ENCODE measurements at places on chromosomes 6 and 20.

- no peak for DNase-seq
Observed at GRCh38 chr20:8156235-8157079, 24.4 kb downstream of the PLCB1 start.

DNA sequence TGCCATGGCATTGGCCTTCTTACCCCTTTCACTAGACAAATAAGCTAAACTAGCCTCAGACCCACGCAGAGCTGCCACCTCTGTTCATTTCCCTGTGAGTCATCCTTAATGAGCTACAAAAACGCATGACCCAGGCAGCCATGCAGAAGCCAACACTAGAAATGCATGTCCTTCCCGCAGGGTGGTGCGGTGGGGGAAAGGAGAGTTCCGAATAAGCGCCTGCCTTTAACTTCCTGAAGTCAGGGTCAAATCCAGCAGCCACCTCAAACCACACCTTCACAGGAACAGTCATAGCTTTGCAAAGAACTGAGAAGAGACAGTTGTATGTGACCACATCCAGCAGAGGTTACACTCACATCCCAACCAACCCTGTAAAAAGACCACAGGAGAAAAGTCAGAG is 40.4 kb downstream of the IRF4 start:
- no peak for DNase-seq

DNA sequence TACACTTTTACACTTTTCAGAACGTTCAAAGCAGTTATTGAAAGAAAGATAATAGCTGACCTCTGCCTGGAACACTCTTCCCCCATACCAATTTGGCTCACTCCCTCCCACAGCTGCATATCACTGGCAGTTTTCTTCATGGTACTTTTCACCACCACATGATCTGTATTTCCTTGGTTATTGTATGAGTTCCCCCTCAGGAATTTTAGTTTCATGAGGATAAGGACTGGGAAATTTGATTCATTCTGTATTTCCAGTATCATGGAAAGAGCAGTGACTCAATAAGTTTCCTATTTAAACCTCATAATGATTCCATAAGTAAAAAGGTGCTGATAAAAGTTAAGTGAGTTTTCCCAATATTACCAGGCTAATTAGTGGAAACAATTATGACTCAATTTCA is 16.0 kb downstream of the HTR1B start:
- DNase-seq = no peak

- no peak for DNase-seq
Observed at GRCh38 chr6:47264775-47265184, 44.9 kb downstream of the TNFRSF21 start.

- DNase-seq = no peak
Observed at GRCh38 chr6:134564705-134565104, 246.8 kb upstream of the SGK1 start.

DNA sequence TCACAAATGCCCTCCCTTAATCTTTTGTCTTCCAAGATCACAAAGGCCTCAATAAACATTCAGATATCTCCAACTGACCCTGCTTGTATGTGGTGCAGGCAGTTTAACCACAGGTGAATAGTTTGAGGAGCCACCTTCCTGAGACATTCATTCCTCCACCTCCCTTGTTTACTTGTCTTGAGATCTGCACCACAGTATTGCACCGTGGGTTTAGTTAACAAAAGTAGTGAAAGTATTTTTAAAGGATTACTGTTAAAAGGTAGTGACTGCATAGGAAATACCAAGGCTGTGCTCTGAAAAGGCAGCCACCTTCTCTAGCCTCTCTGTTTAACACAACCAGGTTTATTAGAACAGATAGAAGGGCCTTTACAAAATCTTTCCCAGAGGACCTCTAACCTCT is 46.5 kb downstream of the SESN1 start:
- DNase-seq = no peak

- no peak for DNase-seq
Observed at GRCh38 chr6:141657812-141658211, 474.9 kb upstream of the GJE1 start.

DNA sequence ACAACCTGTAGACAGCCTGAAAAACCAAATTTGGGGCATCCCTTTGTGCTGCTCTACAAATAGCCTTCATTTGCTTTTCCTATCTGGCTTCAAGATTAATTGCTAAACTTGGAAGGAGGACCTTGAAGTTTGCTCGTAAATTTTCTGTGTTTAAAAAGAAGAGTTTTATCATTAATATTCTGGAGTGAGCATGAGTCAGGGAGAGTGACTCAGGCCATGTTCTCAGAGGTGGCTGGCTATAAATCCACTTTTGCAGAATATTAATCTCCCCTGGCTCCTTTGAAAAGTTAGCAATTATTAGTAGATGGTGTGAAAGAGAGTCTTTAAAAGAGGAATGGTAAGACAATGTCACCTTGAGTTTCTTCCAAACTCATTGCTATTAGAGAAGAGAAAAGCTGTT is 91.0 kb downstream of the ANKEF1 start:
- no peak for DNase-seq

GRCh38 chr20:59322585-59323454 is 22.4 kb downstream of the EDN3 start:
- DNase-seq = no peak

GRCh38 chr20:16692009-16692408 is 37.8 kb upstream of the SNRPB2 start:
- no peak for DNase-seq

DNA sequence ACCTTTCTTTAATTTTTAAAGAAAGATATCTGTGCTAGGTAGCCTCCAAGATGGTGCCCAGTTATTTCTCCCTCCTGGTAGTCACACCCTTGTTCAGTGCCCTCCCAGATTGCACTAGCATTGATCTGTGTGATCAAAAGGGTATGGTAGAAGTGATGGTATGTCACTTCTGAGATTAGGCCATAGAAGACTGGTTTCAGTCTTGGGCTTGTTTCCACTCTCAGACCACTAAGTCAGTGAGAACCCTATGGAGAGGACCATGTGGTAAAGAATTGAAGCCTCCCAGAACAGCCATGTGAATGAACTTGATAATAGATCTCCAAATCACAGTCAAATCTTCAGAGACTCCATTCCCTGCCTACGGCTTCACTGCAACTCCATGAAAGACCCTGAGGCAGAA is 57.3 kb downstream of the THEMIS start:
- no peak for DNase-seq

DNA sequence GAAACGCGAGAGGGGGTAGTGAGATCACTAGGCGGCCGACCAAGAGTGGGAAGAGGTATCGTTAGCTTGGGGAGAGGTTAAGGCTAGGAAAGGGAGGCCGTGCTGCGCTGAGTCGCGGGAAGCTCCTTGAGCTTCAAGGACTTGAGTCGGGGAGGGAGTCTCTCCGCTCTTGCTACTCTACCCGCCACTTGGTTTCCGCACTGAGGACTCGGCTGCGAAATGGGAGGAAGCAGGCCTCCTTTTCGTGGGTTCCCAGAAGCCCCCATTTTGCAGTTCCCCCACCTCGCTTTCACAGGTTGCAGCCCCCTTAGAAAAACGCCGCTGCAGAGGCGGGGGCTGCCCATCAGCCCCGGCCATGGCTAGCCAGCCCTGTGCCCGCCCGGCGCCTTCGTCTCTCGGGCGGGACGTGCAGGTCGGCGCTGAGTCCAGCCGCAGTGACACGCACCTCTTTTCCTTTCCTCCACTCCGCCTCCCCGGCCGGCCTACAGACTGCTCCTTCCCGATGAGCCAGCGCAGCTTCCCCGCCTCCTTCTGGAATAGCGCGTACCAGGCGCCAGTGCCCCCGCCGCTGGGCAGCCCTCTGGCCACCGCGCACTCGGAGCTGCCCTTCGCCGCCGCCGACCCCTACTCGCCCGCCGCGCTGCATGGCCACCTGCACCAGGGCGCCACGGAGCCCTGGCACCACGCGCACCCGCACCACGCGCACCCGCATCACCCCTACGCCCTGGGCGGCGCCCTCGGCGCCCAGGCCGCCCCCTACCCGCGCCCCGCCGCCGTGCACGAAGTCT is 4.9 kb downstream of the VGLL2 start:
- no peak for DNase-seq

- DNase-seq = no peak
Observed at GRCh38 chr6:104500265-104500664, 359.5 kb downstream of the HACE1 start.

- DNase-seq = no peak
Observed at GRCh38 chr6:125299257-125299656, 2.5 kb downstream of the HDDC2 start.

GRCh38 chr20:49636447-49636846 is 68.5 kb upstream of the PTGIS start:
- no peak for DNase-seq

- DNase-seq = no peak
Observed at GRCh38 chr6:31922942-31923341, 4.6 kb upstream of the C2 start.

GRCh38 chr6:127737009-127737486 is 160.1 kb downstream of the C6orf58 start:
- DNase-seq = peak; percentile 19

DNA sequence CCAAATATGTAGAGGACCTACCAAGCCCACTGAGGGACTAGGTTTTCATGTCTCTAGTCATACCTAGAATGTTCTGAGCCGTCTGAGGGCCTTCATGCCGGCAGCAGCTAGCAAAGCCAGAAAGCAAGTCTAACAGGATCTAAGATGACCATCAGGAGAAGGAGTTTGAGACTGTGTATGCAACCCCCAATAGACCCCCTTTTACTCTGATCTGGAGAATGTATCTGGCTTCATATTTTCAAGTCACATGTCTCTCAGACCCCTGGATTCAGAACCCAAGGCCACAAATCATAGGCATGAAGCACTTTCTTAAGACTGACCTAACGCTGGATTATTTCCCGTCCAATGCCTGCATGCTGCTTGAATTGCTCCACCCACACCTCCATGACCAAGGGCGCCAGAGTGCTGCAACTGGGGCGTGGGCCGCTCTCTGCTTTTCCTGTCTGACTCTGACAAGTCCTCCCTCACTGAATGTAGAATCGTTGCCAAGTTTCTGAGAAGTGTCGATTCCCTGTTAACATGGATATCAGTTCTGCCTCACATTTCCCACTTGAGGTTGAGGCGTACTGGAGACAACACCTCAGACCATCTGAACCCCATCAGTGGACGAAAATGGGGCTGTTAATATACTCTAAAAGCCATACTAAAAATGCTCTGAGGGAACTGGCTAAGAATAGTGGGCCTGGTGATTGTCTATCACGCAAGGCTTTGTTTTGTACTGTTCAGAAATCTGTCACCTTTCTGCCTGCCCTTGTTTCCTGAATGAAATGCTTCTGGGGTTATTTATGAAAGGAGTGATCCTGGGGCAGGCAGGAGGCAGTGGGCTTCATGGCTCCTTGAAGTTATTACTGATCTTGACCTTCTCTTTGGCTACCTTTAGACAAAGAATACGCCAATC is 23.9 kb upstream of the ASXL1 start:
- no peak for DNase-seq

- DNase-seq = no peak
Observed at GRCh38 chr20:58627212-58628072, 23.6 kb upstream of the STX16 start.

DNA sequence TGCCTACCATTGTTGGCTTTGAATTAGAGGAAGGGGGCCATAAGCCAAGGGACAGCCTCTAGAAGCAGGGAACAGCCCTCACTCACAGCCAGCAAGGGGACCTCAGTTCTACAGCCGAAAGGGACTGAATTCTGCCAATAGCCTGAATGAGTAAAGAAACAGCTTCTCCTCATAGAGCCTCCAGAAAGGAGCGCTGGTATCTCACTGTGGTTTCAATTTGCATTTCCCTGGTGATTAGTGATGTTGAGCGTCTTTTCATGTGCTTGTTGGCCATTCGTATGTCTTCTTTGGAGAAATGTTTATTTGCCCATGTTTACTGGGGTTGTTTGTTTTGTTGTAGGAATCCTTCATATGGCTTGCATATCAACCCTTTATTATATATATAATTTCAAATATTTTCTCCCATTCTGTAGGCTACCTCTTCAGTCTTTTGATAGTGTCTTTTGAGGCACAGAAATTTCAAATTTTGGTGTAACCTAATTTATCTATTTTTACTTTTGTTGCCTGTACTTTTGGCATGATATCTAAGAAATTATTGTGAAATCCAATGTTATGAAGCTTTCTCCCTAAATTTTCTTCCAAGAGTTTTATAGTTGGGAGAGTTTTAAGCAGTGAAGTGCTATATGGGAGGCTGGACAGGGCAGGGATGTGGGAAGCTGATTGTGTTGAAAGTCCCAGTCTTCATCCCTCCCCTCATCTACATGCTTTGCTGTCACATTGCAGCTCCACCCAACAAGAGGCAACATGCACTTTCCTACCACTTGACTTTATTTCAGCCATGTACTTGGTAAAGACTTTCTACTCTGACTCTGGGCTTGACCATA is 82.3 kb upstream of the SHLD1 start:
- DNase-seq = no peak

DNA sequence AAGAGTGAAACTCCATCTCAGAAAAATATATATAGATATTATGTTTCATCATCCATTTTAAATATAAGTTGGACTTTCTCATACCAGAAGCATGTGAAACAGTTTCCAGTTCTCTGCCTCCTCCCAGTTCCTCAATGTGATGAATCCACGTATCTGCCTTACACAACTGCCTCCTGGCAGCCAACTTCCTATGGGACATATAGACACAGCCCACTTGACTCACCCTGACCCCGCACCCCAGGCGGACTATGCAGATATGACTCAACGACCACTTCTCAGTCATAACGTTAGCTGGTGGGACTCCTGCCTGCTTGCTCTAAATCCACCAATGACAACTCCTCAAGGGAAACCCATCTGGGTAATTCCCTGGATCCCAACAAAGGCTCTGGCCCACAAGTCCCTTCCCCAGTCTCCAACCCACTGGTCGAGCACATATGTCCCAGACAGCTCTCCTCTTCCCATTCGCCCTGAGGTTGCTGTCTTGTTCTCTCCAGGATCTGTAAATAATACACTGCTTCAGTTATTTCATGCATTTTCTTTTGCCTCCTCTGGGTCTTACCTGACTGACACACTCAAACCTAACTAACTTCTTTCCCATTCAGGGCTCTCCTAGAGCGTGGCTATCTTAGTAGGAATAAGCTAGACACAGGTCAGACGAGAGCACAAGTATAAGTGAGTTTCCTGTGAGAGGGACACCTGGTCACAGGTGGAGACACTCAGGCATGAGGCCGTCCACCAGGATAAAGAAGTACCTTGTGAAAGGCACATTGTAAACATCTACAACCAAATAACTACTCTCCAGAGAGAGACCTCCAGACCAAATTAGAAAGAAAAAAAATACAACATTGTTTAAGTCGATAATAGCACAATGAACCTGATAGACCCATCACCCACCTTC is 548.5 kb downstream of the CD83 start:
- DNase-seq = no peak
